COR-L47 (cell line): ENCODE measurements at places on chromosomes 4 and X.

DNA sequence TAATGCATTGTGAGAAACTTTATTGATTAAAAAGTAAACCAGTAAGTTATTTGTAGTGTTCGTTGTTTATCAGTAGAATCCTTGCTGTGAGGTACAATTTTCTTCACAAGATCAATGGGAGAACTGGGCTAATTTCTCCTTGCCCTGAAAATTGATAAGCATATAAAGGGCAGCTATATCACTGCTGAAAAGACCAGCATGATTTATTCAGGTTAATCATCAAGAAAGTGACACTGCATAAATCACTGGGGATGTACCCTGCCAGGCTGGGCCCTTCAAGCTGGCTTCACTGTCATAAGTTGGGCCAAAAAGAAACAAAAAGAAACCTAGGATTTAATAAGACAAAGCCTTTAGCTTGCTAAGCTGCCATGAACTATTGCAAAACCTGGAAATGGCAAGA lies 746.7 kb downstream of the STPG2 start:
- peak; percentile 0 for DNase-seq

DNA sequence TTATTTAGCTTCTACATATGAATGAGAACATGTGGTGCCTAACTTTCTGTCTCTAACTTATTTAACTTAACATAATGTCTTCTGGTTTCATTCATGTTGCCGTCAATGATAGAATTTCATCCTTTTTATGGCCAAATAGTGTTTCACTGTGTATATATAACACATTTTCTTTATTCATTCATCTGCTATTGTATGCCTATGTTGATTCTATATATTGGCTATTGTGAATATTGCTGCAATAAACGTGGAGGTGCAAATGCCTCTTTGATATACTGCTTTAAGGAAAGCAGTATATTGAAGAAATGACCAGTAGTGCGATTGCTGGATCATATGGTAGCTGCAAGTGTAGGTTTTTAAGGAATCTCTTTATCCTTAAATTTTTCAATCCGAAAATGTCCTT lies 10.0 kb upstream of the CSN1S1 start:
- no peak for DNase-seq

DNA sequence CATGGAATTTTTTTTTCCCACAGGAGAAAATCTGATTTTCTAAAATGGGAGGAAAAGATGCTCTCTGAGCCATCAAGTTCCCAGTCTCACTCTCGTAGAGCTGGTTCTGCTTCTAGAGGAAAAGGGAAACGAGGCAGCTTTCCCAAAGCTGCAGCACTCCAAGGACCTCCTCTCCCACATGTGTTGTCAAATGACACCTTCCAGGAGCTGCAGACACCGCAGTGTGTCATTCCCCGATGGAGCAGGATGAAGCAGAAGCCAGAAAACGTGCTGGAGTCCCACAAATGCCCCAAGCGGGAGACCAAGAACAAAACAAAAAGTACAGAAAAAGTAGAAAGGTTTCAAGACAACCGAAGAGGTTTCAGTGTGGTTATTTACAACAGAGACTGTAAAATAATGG lies 348.1 kb downstream of the ARHGAP10 start:
- no peak for DNase-seq

DNA sequence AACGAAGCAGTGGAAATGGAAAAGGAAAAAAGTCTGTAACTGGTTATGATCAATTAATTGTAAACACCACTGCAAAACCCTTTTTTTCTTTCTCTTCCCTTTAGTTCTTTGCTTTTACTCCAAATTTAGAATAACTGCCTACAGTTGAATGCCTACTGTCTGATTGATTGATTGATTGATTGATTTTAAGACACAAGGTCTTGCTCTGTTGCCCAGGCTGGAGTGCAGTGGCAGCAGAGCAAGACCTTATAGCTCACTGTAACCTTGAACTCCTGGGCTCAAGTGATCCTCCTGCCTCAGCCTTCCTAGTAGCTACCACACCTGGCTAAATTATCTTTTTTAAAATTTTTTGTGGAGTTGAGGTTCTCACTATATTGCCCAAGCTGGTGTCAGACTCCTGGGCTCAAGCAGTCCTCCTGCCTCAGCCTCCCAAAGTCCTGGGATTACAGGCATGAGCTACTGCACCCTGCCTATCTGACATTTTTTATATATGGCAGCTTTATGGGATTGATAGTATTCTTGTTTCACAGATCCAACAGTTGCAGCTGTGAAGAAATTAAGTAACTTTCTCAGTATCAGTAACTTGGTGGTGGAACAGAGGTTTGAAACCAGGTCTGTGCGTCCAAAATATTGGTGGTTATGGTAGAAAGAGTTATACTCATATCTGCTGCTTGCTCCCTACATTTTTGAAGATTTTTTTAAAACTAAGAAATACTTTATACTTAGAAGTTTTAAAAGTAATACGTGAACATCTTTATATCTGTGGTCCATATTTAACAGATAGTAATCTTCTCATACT lies 12.4 kb downstream of the UBE2K start:
- DNase-seq, result no peak

- DNase-seq, result no peak
Measured at GRCh38 chrX:152960115-152960514, 33.8 kb downstream of the PNMA5 start.
